Activated CD8-positive, alpha-beta memory T cell treated with anti-CD3 and anti-CD28 coated beads, Interleukin-2, amount 50 U/mL, for 48 hours (primary cell): ENCODE measurements at places on chromosomes 7 and 10.

DNA sequence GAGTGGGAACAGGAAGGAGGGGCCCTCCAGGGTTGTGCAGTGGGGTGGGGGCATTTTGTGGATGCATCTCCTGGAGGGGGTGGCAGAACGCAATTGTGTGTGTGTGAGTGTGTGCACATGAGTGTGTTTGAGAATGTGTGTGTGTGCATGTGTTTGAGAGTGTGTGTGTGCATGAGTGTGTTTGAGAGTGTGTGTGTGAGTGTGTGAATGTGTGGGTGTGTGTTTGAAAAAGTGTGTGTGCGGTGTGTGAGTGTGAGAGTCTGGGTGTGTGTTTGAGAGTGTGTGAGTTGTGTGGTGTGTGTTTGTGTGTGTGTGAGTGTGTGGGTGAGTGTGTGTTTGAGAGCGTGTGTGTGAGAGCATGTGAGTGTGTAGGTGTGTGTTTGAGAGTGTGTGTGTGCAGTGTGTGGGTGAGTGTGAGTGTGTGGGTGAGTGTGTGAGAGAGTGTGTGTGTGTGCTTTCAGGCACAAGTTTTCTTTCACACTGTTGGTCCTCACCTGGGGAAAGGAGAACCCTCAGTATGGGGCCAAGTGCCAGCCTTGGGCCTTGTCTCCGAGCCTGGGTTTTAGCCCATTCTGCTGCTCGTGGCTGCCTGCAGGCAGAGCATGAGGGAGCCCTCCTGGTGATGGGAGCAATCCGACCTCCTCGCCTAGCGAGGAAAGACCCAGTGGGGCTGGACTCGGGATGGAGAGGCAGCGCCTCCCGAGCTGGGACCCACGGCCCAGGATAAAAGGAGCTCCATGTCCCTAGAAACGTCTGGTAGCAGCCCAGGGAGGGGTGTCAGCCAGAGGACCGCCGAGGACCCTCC lies 35.6 kb downstream of the CDH23 start:
- peak; percentile 23 for DNase-seq

DNA sequence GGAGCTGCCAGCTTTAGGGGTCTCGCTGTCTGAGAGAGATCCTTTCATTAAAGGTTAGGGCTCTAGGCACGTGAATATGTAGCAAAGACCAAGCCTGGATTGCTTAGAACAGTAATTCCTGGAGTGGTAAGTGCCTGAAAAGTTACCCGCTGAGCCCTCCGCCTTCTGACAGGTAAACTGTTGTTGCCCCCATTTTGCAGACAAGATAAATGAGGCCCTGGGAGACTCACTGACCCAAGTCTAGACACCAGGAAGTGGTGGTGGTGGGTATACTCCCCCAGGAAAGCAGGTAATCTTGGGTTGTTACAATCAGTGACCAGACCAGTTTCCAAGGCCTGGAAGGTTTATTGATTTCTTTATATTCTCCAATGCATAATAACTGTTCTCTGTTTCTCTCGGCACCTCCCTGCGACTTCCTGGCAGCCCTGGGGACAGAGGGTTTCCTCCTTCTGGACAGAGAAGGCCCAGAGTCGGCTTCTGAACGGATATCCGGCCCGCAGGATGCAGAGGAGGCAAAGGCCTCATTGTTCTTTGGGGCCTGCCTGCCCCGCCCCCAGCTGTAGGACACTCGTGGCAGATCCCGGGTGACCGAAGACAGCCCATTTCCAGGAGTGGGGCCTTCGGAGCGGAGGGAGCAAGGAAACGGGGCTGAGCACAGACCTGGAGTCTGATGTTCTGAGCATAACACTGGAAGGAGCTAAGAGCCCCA lies 1.3 kb upstream of the GRK5 start:
- DNase-seq = peak; percentile 77

GRCh38 chr10:128186959-128187787 lies 61.0 kb upstream of the MKI67 start:
- DNase-seq = peak; percentile 66

GRCh38 chr10:75679536-75679935 lies 248.1 kb downstream of the LRMDA start:
- DNase-seq = no peak

- DNase-seq = no peak
Observed at GRCh38 chr10:47348138-47348651, at the start of gene RBP3. TSS of gene RBP3 (plus strand) at chr10:47348363. CDS start at chr10:47348485, 122 bp downstream.

DNA sequence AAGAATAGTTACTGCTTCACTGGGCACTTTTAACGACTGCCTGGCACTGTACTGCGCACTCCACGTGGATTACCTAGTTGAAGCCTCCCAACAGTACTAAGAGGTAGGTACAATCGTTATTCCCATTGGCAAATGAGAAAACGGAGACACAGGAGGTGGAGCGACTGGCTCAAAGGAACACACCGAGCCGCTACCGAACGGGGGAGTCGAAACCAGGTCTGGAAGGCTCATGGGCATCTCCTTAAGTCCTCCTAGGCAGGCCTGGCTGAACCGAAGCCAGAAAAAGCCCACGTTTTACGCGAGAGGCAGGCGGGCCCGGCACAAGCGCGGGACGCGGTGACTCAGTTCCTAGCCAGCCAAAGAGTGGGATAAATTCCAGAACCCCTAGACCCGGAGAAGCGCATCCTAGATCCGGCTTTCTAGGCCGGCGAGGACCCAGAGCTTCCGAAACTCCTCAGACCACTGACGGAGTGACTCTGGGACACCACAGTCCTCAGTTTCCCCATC lies 472 bp downstream of the PDAP1 start:
- peak; percentile 74 for DNase-seq

GRCh38 chr10:13705526-13706174 lies 118.9 kb downstream of the PRPF18 start:
- DNase-seq = no peak

GRCh38 chr10:43323245-43323644 lies 48.2 kb upstream of the FXYD4 start:
- no peak for DNase-seq

GRCh38 chr7:44979481-44980392 lies 922 bp upstream of the MYO1G start:
- peak; percentile 76 for DNase-seq
